AG08396 (cell line): ENCODE measurements at places on chromosomes 12 and 14.

GRCh38 chr12:53042607-53043454 is 7.0 kb upstream of the TNS2 start:
- peak; percentile 2 for DNase-seq

GRCh38 chr12:124388679-124389137 is 93.8 kb downstream of the RFLNA start:
- peak; percentile 89 for DNase-seq

DNA sequence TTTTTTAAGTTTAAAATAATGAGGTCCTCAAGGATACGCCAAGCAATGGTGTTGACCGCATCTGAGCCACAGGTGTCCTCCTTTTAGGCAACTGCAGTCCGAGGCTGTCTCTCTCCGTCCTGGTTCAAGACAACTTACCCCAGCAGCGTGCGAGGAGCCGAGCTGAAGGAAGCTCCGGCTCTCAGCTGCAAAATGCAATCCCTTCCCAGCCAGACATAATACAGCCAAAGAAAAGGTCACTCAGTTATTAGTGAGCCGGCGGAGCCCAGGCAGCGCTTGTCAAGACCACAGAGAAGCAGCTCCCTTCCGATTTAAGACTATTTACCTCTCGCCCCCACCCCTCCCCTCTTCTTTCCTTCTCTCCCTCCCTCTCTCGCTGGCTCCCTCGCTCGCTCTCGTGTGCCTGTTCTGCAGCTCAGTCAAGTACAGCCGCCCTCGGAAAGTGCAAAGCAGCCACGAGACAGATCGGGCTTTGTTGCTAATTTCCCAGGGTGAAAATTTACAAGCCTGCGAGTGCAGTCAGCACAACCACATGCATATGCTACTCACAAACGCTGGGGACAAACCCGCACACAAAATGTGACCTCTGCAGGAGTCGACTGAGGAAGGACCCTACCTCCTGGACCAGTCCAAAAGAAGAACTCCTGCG is 363 bp upstream of the LMO3 start:
- no peak for DNase-seq

GRCh38 chr12:93134893-93135285 is 205.8 kb upstream of the EEA1 start:
- DNase-seq, result no peak

DNA sequence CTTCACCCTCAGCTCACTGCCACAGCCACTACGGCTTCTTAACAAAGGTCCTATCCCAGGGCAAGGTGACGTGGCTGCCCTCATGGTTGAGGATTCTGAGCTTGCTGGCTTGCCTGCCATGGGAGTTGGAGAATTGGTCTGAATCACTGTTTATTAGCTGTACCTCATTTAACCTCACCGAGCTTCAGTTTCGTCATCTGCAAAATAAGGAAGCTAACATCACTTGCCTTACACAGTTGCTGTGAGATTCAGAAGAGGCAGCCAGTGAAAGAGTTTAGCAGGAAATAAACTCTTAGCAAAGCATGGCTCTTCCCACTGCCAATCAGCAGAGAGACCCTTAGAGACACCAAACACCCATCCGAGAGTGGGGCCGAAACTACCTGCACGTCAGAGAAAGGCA is 90.1 kb upstream of the KCNA1 start:
- DNase-seq, result no peak

GRCh38 chr14:94769391-94770250 is at the start of gene GSC:
Gene GSC (minus strand): TSS chr14:94770113. CDS start chr14:94770015, 98 bp downstream.
- DNase-seq, result no peak

GRCh38 chr12:61536525-61536924 is 723.7 kb upstream of the USP15 start:
- DNase-seq, result no peak

DNA sequence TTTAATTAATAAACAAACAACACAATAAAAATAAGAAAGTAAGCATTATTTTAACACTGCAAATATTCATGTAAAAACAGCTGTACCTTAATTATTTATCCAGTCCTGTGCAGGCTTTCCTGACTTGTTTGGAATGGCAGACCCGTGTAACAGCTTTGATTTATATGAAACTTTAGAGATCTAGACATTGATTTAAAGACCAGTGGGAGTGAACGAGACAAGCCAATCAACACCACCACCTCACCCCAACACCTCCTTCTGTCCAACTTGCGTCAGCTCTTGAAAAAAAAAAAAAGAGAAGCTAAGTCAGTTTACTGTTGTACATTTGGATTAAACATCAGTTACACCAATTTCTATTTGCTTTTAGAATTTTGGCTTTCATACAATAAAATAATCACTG is 22.3 kb downstream of the SLC38A4 start:
- no peak for DNase-seq

DNA sequence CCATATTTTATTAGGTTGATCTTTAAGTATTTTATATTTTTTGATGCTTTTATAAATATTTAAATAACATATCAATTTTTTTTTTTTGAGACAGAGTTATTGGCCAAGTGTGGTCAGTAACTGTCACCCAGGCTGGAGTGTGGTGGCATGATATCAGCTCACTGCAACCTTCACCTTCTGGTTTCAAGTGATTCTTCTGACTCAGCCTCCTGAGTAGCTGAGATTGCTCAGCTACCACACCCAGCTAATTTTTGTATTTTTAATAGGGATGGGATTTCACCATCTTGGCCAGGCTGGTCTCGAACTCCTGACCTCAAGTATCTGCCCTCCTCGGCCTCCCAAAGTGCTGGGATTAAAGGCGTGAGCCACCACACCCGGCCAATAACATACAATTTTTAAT is 71.1 kb downstream of the FUT8 start:
- DNase-seq, result no peak
